GM12891 (cell line): ENCODE measurements at places on chromosomes 2 and 18.

- no peak for DNase-seq
Measured at GRCh38 chr2:97931118-97931857, 64.5 kb downstream of the TMEM131 start.

- DNase-seq: no peak
Measured at GRCh38 chr2:173145454-173145853, 69.8 kb downstream of the MAP3K20 start.

GRCh38 chr2:33275689-33276444 lies 200.6 kb upstream of the RASGRP3 start:
- DNase-seq: no peak

GRCh38 chr2:222751238-222751637 lies 79.8 kb downstream of the MOGAT1 start:
- DNase-seq: no peak

- DNase-seq: no peak
Measured at GRCh38 chr2:143029141-143029540, 100.1 kb upstream of the ARHGAP15 start.

GRCh38 chr18:35132021-35132902 lies 91.0 kb downstream of the MAPRE2 start:
- DNase-seq: no peak

GRCh38 chr2:134712299-134712698 lies 6.5 kb downstream of the TMEM163 start:
- DNase-seq: no peak

DNA sequence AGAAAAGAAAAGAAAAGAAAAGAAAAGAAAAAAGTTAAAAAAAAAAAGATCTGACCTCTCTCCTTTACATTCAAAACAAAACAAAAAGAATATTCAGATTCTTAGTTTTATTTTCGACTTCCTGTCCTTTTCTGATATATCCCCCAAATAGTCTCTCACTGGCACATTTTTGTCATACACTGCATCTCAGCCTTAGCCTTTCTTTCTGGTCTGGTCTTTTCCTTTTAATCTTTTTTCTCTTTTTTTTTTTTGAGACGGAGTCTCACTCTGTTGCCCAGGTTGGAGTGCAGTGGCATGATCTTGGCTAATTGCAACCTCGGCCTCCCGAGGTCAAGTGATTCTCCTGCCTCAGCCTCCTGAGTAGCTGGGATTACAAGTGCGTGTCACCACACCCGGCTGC lies 1.6 kb upstream of the RIOK3 start:
- no peak for DNase-seq

GRCh38 chr2:109727929-109728447 lies 66.1 kb upstream of the RGPD5 start:
- no peak for DNase-seq

DNA sequence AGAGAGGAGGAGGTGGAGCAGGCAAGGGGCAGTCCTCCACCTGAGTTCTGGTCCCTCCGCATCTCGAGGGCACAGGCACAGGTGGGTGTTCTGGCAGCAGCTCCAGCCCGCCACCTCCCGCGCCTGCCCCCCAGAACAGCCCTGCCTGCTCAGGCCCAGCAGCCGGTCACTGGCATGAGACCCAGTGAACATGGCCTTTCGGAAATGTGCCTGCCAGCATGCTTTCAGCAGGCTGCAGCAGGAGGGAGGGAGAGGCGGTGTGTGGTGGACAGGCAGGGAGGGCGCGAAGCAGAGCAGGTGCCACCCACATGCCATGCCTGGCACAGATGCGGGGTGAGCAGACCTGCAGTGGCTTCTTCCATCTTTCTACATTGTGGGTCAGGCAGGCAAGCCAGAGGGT lies 3.4 kb upstream of the OR6B3 start:
- DNase-seq: no peak

- DNase-seq: peak; percentile 1
Measured at GRCh38 chr2:148459377-148459778, 185.2 kb upstream of the EPC2 start.

DNA sequence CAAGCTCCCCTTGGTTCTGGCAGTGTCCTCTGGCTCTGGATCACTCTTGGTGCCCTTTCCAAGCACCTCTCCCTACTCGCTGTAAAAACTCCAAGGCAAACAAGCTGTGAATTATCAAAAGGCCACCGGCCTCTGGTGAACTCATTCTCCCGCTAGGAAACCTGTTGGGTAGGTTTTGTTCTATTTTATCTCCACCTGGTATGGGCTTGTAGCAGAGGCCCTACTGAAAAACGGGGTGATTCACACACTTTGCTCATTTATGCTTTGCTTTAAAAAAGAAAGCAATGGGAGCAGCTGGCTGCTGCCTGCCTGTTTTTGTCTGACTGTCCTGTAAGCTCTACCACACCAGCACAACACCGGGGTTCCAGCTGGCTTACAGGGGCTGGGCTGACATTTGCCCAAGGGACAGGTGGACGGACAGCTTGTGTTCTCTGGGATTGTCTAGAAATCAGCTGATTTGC lies 56.8 kb downstream of the SH3BP4 start:
- no peak for DNase-seq

DNA sequence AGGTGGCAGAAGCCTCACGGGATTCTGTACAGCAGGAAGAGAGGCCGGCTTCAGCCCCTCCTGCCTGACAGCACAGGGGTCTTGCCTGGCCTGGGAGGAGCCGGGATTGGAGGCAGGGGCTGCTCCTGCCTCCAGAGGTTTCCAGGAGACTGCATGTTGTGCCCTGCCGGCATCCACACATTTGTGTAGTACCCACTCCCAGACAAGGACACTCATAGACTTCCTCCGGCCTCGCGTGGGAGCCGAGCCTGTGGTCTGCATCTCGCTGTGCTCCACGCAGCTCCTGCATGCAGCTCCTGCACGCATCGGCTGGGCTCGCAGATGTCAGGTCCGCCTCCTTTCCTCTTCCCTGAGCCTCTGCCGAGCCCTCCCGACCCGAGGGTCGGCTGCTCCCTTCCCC lies 34.7 kb downstream of the TPO start:
- no peak for DNase-seq

DNA sequence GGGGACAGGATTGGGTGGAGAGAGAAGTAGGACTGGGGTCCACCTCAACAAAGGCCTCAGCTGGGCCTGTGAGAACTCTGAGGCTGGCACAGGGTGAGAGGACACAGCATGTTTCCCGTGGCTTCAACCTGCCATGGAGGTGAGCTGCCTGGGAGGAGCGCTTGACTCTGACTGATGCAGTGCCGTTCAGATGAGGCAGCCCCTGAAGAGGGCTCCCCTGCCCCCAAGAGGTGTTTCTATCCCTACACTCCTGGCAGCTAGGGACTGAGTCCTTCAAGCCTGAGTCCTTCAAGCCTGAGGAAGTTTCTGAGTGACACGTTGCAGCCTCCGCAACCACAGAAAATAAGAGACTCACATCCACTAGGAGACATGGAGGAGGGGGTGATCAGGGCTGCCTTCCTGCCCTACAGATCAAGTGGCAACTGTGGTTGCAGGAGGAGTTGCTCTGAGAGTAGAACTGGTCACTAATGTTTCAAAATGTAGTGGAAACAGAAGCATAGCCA lies 49.6 kb upstream of the TMEM177 start:
- no peak for DNase-seq

DNA sequence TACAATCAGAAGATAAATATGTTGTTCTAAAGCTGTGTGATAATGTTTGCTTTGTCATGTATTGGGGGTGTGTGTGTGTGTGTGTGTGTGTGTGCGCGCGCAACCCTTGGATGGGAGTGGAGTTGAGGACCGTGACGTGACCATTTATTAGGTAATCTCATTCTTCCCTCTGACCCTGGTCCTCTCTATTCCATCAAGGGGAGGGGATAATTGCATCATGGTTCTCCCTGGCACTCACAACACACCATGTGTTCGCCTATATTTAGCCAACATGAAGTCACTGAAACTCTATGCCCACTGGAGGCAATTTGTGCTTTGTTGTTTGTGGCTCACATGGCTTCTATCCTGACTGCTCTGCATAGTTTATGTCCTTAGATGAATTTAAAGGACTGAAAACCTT lies 79.8 kb upstream of the LRPPRC start:
- no peak for DNase-seq

DNA sequence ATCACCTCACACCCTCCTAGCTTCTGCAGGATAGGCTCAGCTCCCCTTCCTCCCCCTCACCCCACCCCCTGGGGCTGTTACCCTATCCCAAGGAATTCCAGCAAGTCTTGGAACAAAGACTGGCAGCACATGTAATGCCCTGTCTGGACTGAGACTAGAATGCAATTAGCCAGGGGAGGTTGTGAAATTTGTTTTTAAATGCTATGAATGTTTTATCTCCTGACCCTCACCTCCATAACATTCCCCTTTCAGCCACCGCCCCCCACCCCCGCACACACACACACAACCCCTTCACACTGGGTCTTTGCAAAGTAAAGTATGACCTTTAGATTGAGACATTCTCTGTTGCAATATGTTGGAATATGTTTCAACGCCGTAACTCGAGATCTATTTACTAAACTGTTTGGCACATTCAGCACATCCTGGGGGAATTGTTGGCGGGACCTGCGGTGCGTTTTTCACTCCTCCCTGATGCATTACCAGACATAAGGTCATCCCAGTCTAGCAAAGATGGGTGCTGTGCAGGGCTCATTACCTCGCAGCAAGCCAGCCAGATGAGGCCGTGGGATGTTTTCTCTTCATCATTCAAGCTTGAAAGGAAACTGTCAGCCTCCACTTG lies 290.7 kb upstream of the SLC14A2 start:
- no peak for DNase-seq

GRCh38 chr2:34104601-34105000 lies 505.5 kb upstream of the FAM98A start:
- no peak for DNase-seq

- no peak for DNase-seq
Measured at GRCh38 chr2:198641161-198641560, 816.6 kb downstream of the SATB2 start.
